ENCODE measurements at places on chromosomes 16 and 17. TPM values are rescaled to one million over a fixed set of nuclear protein-coding genes. Genes with fewer than 3 reads are reported as not detected.

AGRP gene
- total RNA-seq = not detected

TP53TG3C gene
- total RNA-seq = not detected

TOX3 gene
- total RNA-seq = not detected

DNA sequence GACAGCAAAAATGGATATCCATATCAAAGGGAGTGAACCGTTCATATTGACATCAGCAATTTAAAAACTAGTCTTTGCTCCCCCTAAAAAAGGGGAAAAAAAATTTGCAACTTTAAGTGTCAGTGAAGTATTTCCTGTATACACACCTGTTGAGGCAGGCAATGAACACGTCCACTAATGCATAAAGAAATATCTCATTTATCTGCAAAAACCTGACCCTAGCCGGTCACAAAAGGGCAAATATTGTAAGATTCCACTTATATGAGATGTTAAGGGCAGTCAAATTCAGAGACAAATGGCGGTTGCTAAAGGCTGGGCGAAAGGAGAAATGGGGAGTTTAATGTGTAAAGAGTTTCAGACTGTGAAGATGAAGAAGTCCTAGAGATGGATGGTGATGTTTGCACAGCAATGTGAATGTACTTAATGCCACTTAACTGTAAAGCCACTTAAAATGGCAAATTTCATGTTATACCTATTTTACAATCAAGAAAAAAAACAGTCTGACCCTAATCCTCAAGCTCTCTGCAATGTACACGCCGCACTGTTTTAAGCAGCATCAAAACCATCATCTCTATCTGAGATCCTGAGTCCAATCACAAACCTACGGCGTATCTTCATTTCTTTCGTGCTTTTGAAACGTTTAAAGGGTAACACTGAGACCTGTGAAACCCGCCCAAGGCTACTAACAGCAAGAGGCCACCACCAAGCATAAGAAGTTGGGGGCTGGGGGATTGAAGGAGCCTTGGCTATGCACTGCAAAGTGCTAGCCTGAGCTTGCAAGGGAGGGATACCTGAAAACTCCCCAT lies 1.1 kb downstream of the PARN start:
- peak overlapping the region; percentile 84 for H3K4me3 ChIP-seq
- no peaks in the 10 kb centered on the region for H3K4me1 ChIP-seq
- H3K27me3 ChIP-seq = no peaks in the 10 kb centered on the region

GRCh38 chr16:14629612-14629918 lies 495 bp downstream of the PARN start:
- H3K27me3 ChIP-seq = no peaks in the 10 kb centered on the region
- H3K4me3 ChIP-seq = peak overlapping the region; percentile 84
- H3K36me3 ChIP-seq = no peaks in the 10 kb centered on the region
- DNase-seq = no peak
- H3K27ac ChIP-seq = peak overlapping the region; percentile 62
